ENCODE measurements at places on chromosomes 3 and 15.

DNA sequence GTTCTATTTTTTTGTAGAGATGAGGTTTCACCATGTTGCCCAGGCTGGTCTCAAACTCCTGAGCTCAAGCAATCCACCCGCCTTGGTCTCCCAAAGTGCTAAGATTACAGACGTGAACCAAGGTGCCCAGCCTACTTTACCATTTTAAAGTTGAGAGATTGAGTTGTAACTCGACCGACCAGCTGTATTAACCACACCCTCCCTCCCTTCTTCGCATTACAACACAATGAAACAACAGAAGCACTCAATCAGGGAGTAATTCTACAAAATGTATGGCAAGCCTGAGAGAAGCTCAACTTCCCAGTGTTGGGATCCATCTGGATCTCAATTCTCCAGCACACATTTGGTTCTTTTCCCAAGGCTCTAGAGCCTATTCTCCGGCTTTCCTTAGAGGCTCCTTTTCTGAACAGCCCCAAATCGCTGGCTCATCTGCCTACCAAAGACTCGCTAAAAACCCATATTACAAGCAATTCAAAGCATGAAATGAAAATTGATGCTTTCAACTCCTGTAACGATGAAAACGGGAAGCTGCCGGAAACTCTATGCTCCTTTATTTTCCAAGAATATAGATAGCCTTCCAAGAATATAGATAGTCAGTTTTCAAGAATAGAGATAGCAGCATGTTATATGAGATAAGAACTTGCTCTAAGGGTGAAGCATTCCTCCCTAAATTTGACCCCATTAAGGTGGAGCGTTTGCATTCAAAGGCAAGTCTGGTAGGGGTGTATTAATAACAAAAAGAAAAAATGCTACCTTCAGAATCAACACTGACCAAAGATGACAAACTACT, 450.9 kb downstream of the MAGI1 start:
- no peak for DNase-seq

DNA sequence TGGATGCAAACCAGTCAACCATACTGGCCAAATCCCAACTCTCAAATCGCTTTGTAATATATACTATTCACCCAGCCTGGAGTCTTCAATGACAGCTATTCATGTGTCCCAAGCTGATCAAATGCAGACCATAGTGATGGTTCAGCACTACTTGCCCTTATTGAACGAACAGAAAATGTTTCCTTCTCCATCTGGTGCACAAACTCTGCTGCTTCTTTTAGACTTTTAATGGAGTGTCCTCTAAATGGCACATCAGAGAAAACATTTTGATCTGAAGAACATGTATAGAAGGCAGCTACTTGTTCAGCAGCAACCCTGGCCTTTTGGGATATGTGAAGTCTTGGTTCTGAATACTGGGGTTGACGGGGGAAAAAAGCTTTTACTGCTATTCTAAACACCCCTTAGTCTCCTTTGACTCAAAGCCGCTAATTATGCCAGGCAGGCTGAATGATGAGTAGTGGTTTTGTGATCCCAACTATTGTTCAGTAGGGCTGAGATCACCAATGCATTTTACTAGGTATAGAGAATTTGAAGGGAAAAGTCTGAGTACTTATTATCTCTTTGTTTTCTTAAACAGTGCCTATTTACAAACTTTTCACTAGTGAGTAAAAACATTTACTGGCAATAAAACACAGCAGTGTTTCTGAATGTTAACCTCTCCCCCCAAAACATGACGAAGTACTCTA, 781.2 kb downstream of the ROBO1 start:
- DNase-seq = no peak

DNA sequence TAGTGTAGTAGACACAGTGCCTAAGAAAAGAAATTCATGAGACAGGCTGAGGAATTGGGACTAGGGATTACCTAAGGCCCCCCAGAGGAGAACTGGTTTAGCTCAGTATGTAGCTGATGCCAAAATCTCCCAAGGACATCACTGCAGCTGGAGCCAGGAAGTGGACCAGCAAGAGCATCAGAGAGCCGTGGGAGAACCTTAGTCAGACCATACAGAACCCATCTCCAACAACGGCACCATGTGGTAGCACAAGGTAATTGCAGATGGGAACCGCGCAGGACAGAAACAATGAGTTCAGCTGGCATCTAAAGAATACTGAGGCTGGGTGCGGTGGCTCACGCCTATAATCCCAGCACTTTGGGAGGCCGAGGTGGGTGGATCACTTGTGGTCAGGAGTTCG, 81.7 kb downstream of the WNT5A start:
- no peak for DNase-seq

GRCh38 chr3:52423173-52423572, 21.7 kb downstream of the SEMA3G start:
- no peak for DNase-seq

GRCh38 chr3:39910135-39910534, 100.7 kb downstream of the MYRIP start:
- no peak for DNase-seq

- DNase-seq = no peak
Observed at GRCh38 chr3:186787642-186788481, 4.5 kb downstream of the EIF4A2 start.

- DNase-seq = no peak
Observed at GRCh38 chr15:69032703-69033373, 18.3 kb downstream of the NOX5 start.

- DNase-seq = no peak
Observed at GRCh38 chr3:148758303-148758884, 60.7 kb downstream of the AGTR1 start.
